Omental fat pad (tissue), 4 donors: ENCODE measurements at places on chromosomes 6 and 20. TPM values are rescaled to one million over a fixed set of nuclear protein-coding genes. Genes with fewer than 3 reads are reported as not detected.

Gene CCR6
- total RNA-seq: 0.36 TPM

Gene CST2
- 0.93 TPM for total RNA-seq

Gene HLA-DQA1
- 9.2 TPM for total RNA-seq

Gene HSPA12B
- 58.2 TPM for total RNA-seq

Gene ENPP3
- total RNA-seq: 0.94 TPM

Gene CLIC5
- 56.0 TPM for total RNA-seq

Gene UBR2
- 42.9 TPM for total RNA-seq
